ENCODE measurements at places on chromosomes 2 and 18.
A peak's percentile ranks its signal among the peaks of the same experiment; 100 is the strongest.

DNA sequence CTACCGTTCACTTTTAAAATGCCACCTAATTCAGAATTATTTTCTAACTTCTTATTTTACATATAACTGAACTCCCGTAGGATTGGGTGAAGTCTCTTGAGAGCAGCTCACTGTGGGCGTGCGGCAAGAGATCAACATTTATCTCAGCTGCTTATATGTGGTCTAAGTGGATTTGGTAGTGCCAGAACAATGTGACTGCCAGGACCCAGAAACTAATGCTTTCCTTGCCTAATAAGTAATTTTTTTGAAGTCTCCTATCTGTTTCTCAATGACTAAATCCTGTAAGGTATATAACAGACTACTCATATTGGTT lies 11.2 kb upstream of the NFE2L2 start:
- no peak for DNase-seq

GRCh38 chr18:75391279-75392225 lies 36.0 kb downstream of the SMIM21 start:
- DNase-seq: no peak

DNA sequence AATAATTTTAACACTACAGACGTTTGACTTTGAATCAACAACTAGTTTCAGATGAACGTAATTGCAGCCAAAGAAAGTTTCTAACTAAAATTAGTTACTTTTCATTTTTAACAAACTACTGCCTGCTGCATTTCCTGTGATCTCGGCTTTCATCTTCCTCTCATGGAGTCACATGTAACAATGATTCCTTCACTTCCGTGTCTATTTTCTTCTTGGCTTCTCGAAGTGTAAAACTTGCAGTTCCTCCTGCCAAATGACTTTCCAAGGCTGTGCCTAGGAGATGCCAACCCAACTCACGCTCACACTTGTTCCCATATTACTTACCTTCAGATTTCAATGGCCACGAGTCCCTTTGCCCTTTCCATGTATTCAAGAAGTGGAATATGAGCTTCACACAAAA lies 1406.3 kb upstream of the CELF4 start:
- DNase-seq: no peak

GRCh38 chr2:138503087-138503442 lies 1.5 kb downstream of the SPOPL start:
- no peak for DNase-seq

DNA sequence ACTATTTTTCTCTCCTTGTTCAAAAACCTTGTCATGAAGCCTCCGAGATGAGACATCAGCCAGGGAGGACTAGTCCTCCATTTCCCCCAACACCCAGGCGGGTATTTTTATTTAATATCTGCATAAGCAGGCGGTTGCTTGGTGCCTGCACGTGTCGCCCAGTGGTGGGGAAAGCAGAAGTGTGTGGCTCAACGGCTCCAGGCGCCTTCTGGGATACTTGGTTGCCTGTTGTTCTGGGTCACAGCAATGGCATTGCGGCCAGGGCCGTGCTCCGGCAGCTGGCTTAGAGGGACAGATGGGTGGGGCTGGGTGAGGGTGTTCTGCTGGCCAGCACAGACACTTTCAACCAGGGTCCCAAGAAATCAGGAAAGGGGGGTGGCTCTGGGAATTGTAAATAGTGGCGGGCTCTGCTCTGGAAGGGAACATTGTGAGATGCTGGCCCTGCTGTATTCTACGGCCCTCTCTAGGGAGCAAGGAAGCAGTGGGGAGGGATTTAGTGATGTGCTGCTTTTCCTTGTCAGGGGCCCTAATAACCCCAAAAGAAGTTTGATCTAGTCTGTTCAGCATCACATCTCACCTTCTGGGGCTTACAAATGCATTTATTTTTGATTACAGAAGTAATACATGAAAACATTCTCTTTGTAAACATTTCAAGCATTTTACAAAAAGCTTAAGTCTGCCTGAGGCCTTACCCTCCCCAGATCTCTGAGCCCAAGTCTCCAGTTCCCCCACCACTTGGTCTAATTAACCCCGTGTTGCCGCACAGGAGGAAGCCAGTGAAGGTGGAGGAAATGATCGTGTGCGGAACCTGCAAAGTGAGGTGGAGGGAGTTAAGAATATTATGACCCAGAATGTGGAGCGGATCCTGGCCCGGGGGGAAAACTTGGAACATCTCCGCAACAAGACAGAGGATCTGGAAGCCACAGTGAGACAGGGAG lies 1.1 kb downstream of the VAMP8 start:
- no peak for DNase-seq

- no peak for DNase-seq
These were observed 22.6 kb upstream of the TMEM214 start for GRCh38 chr2:27010139-27010538.

DNA sequence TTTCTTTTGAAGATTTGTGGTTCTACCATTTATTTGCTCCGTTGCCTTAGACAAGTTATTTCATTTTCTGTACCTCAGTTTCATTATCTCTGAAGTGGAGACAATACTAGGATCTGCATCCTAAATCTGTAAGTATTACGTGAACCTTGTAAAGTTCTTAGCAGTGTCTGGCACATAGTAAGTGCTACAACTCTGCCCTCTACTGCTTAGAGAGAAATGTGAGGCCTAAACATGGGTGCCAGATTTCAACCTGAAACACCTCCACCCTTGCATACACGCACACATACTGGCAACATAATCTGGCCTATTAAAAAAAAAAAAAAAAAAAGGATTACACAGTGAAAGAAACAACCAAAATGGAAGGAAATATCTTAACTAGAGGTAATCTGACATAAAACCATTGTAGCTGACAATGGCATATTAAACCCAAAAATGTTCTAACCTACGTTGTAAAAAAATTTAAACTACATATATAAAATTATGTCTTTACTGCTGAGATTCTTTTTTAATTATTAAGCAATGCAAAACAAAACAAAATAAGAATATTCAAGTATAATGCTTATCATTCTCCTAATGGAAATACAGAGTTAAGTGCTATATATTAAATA lies 132.6 kb downstream of the MAP2 start:
- no peak for DNase-seq

- DNase-seq: peak; percentile 56
These were observed 146.3 kb downstream of the WDSUB1 start for GRCh38 chr2:159140070-159140769.

GRCh38 chr2:48218169-48218568 lies 311.8 kb upstream of the STON1 start:
- DNase-seq: no peak

DNA sequence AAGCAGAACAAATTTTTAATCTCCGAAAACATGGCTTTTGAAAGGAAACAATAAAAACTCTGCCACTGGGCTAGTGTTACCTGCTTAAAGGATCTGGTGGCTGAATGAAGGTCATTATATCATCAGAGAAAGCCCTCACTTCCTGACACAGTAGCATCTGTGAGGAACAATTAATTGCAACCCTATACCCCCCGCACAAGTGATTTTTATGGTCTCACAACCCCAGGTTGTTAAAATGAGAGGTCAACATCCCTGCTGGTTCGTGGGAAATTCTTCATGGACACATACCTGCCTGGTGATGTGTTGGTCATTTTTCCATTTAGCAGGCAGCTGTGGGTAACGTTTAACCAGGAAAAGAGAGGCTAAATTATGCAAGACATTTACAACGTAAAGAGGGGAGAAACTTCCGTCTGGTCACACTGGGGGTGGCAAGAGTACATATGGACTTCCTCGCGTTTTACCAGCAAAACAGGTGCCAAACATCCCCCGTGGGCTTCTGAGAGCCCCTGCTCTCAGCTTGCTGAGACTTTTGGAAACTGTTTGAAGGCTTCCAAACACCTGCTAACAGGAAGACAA lies 29.2 kb downstream of the NIFK start:
- DNase-seq: no peak

DNA sequence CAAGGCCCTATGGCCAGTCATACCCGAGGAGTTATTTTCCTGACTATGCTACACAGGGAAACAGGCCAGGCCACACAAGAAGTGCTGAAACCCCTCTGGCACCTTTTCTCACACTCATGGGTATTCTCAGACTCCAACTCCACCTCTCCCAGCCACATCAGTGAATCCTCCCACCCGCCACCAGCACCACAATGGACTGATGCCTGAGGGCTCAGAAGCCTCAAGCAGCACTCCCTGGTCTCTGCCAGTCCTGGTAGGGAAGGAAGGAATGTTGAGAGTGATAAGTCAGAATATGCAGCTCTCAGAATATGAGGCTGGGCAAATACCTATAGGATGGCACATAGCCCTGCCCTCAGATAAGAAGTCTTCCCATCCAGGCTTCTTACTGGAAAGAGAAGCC lies 391.1 kb downstream of the ALK start:
- DNase-seq: no peak

GRCh38 chr18:24659827-24660720 lies 199.6 kb downstream of the HRH4 start:
- DNase-seq: no peak
